NCI-H2081 treated with DMSO at 0.1 percent for 48 hours (cell line): ENCODE measurements at places on chromosomes 12 and 14.
A peak's percentile ranks its signal among the peaks of the same experiment; 100 is the strongest.

DNA sequence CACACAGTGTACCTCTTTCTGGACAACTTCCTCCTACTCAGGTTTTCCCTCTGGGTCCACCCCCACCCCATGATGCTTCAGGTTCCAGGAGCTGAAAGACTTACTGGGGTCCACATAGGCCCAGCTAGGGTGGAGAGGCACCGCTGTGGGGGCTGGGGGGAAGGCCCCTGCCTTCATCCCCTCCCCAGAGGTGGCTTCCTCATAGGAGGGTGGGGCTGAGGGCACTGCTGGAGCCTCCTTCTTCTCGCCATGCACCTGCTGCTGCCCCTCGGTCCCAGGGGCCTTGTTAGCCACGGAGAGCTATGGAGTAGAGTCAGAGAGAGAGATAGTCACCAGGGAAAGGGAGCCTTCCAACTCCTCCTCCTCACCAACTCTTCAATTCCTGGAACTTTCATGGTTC, 2.7 kb downstream of the FAIM2 start:
- DNase-seq = no peak

DNA sequence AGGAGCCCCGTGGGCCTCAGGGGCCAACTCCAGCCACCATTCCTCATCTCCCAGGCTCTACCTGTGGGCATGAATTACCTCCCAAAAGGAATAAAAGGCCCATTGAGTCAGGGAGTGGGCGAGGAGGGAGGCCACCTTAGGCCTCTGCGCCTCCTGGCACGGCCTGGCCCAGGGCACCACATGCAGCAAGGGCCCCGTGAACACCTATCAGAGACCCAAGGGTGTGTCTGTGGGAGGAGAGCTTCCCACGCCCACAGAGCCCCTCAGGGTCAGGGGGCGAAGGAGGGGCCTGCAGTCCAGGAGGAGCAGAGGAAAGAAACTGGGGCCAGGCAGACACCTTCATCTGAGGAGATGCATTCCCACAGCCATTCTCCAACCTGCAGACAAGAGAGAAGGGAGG, 12.2 kb downstream of the RAPGEF3 start:
- no peak for DNase-seq

DNA sequence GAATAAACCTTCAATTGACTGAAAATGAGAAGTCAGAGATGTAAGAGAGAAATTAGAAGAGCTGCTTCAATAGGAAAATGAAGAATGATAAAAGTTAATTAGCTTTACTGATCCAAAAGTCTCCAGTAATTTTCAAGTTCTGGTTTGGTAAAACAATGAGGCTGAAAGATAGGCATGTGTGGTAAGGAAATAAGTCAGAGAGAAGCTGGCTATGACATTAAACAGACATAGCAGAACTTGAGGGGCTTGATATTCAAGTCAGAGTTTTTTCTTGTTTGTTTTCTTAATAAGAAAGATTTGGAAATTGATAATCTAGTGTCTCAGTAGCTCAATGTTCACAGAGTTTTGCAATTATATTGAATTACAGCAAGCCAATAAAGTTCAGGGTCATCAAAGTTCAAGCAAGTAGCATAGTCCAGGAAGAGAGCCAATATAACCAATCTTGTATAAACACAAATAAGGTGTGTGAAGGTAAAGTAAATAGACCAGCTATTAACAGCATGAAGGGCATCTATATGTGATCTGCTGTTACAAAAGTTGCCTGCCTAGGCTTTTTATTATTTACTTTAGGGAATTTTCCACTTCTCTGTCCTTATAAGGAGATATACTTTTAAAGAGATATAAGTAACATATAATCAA, 1111.5 kb downstream of the TRHDE start:
- DNase-seq = no peak

- no peak for DNase-seq
Observed at GRCh38 chr12:57641699-57642442, 8.9 kb upstream of the B4GALNT1 start.

DNA sequence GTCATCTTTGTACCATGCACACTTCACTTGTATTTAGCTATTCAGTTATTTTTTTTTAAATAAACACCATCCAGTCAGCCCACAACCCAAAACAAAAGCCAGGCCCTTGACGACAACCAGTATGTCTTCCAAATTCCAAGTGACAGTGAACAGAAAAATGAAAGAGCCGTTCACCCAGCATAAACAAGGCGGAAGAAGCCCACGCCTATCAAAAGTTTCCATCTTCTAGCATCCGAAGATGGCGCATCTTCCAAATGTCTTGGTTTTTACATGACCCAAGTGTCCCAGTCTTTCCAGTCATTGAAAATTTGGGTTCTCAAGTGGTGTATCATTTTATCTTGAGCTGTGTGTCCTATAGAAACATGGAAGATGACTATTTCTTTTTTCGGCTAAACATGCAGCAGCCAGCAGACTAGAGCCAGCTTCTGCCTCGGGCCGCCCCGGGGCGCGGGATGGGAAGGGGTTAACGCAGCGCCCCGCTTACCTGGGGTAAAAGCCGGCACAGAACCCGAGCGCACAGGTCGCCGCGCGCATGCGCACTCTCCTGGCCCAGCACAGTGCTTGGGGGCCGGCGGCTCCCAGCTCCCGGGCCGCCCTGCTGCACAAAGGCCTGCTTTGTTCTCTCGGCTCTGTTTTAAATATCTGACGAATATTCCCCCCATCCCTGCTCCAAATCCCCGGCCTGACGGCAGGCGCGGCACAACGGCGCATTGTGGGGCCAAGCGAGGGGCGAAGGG, 164.8 kb downstream of the ZFP36L1 start:
- DNase-seq = no peak

DNA sequence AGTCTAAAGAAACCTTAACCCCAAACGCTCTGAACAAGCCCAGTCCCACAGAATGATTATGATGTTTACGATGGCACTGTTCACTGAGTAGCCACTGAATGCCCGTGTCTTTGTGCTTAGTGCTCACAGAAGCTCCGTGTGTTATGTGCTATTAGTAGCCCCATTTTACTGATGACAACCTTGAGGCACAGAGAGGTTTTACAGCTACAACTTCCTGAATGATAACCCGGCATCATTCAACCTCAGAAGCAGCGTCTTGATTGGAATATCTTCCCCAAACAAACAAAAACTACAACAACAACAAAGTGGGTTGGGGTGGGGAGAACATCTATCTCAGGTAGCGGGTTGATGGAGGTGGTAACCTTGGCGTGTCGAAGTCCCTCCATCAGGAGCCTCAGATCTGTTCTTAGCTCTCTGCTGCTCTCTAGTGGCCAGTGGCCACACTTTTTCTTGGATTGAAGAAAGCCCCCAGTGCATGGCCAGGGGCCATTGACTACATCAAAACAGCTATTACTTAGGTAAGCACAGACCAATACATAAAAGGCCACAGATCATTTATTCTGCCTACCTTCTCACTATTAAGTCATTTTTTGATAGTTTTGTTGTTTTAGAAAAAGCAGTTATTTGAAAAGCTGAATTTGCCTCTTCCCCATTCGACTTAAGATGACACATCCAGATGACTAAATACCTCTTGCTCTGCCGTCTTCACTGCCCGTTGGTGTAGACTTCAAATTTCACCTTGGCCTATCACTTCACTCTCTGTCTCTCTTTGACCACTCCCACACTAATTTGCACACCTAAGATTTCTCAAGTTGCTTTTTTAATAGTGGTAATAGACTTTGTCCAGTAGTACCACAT, 376.9 kb downstream of the GALC start:
- no peak for DNase-seq

DNA sequence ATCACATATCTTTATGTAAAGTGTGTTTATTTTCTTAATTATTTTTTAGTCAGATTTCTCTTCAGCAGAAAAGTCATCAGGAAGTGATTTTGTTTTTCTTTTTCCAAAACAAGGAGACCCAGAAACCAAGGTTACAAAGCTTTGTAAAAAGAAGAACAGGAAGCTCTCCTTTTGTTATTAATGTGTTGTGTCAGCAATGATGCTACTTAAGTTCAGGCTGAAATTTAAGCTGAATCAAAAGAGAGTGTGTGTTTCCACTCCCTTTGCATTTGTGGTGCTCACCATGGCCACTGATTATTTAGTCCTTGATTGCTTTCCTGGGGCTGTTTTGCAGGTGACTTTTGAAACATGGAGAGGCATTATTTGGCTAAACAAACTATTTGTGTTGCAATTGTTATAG, 155.3 kb upstream of the ATP2B1 start:
- peak; percentile 16 for DNase-seq

- DNase-seq = no peak
Observed at GRCh38 chr12:44294649-44295048, 458.8 kb downstream of the TMEM117 start.

- DNase-seq = no peak
Observed at GRCh38 chr14:33198684-33199083, 260.0 kb downstream of the NPAS3 start.

GRCh38 chr12:111298582-111299436, 70.1 kb downstream of the PHETA1 start:
- no peak for DNase-seq

DNA sequence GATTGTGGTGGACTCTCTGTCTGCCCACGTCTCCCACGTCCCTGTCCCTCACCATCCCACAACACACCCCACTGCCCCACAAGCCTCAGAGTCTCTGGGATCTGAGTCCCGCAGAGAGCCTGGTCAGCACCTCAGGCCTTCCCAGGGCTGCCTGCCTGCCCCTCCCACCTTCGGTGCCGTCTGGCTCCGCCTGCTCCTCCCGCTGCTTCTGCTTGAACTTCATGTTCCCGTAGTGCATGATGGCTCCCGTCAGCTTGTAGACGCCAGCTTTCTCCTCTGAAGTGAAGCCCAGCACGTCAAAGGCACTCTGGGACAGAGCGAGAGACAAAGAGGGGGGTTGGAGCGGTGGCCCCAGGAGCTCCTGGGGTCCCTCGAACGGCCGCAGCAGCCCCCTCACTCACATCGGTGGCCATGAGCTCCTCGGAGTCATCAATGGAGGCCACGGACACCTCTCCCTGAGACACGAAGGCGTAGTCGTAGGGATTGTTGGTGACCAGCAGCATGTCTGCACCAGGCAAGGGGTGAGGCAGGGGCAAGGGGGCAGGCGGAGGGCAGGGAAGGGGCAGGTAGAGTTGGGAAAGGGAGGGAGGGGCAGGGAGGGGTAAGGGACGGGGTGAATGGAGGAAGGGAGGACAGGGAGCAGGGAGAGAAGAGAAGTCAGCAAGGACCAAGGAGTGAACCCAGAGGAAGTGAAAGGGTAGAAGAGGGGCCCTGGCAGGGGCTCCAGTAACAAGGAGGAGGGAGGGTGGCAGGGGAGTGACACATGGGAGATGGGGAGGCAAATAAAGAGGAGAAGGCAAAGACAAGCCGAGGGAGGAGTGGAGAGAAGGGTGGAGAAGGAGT, 5.6 kb downstream of the MYH6 start:
- no peak for DNase-seq

GRCh38 chr12:125983094-125983783, 918.0 kb downstream of the AACS start:
- DNase-seq = no peak

DNA sequence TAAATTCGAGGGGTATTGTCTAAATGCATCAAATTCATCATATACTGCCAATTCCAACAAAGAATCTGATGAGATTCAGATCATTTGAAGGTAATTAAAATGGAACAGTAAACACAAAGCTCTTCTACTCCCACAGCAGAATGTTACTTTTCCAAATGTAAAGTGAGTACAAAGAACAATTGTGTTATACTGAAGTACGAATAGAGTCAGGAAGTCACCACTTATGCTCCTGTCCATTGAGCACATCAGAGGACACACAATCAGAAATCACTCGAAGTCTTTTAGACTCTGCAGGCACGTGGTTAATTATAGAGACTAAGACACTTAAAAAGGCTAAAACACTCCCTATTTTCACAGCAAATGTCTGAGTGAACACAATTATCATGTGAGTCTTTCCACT, 388.5 kb upstream of the MIS18BP1 start:
- DNase-seq = no peak

DNA sequence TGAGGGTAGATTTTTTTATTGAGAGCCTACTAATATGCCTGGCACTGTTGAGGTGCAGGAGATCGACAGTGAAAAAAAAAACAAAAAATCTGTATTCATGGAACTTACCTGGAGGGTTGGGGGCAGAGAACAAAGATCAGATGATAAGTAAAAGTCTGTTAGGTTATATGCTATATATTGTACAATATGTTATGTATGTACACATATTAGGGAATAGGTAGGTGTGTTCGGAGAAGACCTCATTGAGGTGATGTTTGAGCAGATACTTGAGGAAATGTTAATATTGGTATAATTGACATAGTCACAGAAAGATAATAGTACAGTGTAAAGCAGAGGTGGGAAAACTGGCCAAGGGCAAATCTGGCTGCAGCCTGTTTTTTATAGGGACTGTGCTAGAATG, 5.6 kb downstream of the ARF6 start:
- DNase-seq = no peak

- DNase-seq = no peak
Observed at GRCh38 chr12:3491938-3492792, 1.2 kb downstream of the PRMT8 start.

DNA sequence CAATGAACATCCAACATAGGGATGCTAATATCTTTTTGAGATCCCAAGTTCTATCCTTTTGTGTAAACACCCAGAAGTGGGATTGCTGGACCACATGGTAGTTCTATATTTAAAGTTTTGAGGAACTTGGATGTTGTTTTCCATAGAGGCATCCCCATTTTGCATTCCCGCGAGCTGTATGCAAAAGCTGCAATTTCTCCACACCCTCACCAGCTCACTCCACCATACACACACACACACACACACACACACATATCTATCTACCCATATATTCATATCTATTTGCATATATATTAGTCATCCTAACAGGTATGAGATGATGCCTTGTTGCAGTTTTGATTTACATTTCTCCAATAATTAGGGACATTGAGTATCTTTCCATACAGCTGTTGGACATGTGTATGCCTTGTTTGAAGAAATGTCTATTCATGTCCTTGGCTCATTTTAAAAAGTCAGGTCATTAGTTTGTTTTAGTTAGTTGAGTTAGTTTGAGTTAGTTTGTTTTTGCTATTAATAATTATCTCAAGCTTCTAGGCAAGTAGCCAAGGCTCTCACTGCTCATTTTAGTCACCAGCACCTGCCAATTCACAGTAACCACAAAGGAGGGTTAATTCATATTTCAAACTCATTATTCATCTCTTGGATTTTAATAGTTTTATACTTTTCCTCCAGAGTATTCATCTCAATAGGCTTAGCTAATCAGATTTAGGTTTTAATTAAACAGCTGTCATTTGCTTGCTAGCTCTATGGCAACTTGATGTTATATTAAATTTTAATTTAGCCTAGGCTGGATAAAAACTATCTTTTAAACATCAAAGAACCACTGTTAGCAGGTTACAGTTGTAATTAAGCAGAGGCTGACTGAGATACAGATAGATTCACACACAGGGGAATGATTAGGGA, 1435.9 kb upstream of the TMEM132C start:
- no peak for DNase-seq

DNA sequence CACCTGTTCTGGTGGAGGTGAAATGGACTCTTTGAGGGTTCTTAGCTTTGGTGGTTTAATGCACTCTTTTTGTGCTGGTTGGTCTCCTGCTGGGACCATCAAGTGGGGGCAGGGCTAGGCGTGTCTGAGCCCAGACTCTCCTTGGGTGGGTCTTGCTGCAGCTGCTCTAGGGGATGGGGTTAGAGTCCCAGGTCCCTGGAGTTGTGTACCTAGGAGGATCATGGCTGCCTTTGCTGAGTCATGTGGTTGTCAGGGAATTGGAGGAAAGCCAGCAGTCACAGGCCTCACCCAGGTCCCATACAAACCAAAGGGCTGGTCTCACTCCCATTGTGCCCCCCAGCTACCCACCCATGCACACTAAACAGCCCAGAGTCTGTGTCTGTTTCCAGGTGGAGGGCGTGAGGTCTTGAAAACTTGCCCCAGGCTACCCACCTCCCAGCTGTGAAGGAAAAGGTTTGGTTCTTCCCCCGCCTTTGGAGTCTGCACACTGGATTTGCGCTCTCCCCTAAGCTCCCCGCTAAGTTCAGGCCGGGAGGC, 387.7 kb downstream of the TMTC2 start:
- DNase-seq = no peak
